ENCODE measurements at places on chromosomes 12 and 14.

DNA sequence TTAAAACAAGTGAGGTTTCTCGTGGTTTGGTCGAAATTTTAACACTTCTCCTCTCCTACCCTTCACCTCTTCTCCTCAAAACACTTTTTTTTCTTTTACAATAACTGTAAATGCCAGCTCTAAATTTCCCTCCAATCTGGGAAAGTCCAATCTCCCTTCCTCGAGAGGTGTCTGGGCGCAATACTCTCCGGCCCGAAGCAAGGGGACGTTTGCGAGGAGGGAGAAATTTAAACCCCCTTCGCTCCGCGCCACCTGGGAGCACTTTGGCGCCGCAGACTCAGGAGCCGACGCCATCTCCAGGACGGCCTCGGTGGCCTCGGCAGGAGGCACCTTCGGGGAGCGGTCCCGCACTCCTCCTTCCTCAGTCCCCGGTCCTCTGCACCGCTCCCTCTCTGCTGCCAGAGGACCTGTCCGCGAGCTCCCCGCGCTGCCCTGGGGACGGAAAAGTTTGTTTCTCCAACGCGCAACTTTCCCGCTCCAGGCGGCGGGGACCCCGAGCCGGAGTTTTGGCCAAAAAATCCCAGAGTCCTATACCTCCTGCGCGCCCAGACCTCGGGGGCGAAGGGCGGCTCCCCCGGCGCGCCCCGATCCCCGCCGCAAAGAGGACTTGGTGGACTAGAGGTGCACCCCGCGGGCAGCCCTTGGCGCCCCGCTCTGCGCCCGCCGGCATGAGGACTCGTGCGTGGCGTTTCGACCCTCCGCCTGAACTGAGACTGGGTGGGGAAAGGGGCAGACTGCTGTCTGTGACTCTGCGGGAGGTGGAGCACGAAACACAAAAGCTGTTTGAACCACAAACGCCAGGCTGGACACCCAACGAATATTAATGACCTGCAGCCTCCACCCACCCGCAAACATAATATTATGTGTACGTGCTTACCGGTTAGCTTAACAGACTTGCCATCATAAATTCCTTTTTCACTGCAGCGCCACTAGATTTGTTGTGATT, 95.2 kb upstream of the HMGA2 start:
- peak; percentile 43 for DNase-seq

- no peak for DNase-seq
Observed at GRCh38 chr12:106865683-106866082, 90.0 kb upstream of the TMEM263 start.

DNA sequence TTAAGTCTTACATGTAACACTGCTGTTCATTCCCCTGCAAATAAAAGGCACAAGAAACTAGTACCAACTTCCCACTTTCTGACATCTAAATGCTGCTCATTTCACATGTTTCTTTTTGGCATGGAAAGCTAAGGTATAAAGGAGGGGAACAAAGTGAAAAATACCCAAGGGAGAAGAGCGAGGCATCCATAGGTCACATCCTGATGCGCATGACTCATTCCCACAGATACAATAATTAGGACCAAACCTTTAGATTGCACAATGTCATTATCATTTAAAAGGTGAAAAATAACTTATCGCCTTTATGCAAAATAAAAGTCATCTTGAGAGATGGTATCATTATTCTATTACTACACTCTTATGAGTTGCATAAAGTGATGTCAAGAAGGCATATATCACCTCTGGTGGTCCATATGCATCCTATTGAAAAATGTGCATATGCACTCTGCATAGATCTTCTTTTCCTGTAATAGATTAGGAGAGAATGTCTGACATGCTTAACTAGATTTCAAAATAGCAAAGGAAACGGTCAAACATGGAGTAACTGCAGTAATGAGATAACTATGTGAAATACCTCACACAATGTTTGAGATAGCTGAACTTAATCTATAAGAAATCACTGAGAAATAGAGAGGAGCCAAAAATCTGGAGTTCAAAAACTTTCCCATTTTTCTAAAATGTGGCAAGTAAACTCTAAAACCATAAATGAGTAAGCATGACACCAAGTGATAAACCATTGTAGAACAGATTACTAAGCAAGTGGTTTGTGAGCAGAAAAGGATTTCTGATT, 382.5 kb upstream of the TMTC1 start:
- no peak for DNase-seq

DNA sequence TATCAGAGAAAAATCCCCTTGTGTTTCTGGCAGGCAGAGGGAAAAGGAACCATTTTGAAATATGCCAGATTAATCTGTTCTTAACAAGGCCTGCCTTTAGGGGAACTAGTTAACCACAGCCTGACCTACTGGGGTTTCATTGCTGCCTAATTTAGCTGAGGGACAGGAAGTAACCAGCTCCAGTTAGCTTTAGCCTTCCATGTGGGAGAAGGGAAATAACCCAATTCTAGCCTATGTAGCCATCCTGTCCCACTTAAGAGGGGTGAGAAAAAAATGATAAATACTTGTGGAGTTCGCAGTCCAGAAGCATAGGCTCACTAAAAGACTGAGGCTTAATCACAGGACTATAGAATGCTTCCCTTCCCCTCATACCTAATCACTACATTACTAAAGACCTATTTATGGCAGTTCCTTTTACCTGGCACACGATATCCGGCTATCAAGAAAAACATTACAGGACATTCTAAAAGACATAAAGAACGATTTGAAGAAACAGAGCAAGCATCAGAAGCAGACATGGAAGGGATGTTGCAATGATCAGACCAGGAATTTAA, 22.8 kb downstream of the COX8C start:
- no peak for DNase-seq

GRCh38 chr14:67411370-67411769, 595 bp downstream of the PLEK2 start:
- DNase-seq: no peak

DNA sequence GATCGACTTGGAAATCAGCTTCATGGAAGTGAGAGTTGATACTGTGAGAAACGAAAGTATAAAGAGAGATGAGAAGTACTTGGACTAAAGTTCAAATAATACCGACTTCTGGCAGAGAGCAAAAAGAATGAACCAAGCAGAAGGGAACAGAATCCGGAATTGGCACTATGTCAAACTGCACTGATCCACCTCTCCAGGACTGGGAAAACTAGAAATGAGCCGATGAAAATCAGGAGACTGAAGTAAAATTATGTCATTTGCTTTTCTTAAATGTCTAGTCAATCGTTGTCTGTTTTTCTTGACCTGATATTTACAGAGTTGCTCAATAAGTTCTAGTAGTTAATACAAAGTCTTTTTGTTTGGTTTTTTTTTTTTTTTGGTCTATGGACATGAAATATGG, 163.0 kb upstream of the FOXG1 start:
- DNase-seq: no peak

- DNase-seq: no peak
Observed at GRCh38 chr14:89325299-89325883, 91.6 kb downstream of the FOXN3 start.

DNA sequence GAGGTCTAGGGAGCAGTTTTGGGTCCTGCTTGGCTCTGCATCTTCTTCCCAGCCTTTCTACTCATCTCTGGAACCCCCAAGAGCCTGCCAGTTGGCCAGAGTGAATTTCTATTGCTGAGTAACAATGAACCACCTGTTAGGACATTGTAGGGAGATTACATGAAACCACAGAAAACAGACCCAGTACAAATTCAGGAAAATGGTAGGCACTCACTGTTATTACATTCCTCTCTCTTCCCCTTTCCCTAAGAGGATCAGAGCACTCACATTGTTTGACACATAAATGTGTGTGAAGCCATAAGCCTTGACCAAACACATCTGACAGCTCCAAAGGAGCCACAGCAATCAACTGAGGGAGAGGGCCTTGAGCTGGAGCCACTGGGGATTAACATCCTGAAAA, 216.1 kb downstream of the TMEM132D start:
- DNase-seq: no peak

DNA sequence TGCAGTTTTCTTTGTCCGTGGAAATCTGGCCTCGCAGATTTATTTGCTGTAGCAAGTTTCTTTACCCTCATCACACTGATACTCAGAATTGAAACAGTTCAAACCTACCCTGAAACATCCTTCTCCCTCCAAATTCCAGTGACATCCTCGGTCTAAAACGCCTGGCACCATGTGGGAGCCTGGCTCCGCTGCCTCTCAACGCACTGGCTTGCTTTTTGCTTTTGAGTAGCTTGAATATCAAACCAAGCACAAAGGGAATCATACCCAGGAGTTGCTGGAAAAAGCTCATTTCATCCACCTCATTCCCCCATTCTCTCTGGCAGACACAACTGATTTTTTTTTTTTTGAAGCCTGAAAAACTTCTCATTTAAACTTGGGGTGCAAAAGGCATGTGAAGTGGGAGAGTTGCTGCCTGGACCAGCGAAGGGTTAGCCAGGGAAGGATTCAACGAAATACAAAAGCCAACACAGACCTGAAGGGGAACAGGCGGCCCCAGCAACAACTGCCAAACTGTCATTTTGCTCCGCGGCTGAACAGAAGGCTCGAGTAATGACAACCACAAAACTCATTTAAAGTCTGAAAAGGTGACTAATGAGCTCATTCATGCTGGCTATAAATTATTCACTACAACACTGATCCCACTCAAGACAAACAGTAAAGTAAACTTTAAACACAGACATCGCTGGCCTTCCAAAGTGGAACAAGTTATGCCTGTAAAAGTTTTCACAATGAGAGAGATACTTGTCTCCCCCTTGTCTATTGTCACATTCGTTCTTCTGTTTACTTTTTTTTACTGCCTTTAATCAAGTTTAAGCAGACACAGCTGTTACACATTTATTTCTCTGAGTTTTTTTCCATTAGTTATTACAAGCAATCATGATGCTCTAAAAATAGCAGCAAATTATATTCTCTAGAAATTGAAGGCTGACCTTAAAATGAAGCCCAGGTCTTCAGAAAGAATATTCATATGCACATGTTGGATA, 12.5 kb upstream of the FOXN3 start:
- DNase-seq: no peak

GRCh38 chr12:106629797-106630659, 47.2 kb downstream of the RFX4 start:
- DNase-seq: peak; percentile 52

GRCh38 chr14:55062517-55063351, 11.3 kb downstream of the MAPK1IP1L start:
- no peak for DNase-seq

DNA sequence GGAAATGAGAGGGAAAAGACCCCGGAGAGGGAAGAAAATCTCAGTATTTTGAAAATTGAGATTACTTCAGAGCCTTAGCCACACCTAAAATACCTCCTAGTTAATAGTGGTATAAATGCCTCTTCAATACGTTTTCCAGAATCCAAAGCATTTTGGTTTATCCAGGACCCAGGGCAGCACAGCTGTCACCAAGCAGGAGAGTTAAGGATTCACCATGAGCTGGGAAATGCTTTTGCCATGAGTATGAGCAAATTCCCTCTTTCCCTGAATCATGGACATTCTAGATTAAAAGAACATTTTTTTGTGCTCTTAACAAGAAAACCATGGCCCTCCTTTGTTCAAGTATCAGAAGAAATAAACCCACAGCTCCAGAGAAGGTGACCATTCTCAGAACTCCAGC, 21.8 kb upstream of the RTRAF start:
- DNase-seq: no peak

GRCh38 chr14:23568600-23569331, 1.2 kb upstream of the AP1G2 start:
- DNase-seq: peak; percentile 22

- no peak for DNase-seq
Observed at GRCh38 chr12:122205053-122205925, 1.8 kb downstream of the B3GNT4 start.

DNA sequence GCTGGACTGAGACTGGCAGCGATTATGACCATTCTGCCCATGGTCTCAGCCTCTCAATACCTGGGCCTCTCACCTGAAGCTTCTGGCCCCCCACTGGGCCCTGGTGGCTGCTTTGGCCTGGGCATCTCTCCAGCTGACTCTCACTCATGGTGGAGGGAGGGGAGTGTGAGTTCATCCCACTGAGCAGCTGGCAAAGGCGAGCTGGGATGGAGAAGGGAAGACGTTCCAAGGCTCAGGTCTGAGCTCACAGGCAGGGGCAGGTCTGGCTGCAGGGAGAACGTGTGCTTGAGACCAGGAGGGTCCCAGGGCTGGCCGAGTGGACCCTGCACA, 103.5 kb downstream of the TMEM121 start:
- no peak for DNase-seq

- no peak for DNase-seq
Observed at GRCh38 chr14:58732387-58732786, 94.6 kb downstream of the DACT1 start.

DNA sequence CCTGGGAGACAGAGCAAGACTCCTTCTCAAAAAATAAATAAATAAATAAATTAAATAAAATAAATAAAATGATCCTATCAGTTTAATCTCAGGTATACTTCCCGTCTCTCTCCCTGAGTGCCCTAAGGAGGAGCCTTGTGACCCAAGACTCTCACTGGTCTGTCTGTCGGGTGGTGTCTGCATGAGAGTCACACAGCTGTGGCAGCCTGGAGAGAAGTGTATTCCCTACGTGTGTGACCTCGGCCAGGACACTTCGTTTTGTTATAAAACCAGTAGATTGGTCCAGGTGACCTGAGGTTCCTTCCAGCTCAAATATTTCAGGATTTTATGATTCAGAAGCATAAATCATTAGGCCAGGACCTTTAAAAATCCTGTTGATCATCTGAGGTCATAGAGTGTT, 4.8 kb downstream of the SYNE3 start:
- no peak for DNase-seq

DNA sequence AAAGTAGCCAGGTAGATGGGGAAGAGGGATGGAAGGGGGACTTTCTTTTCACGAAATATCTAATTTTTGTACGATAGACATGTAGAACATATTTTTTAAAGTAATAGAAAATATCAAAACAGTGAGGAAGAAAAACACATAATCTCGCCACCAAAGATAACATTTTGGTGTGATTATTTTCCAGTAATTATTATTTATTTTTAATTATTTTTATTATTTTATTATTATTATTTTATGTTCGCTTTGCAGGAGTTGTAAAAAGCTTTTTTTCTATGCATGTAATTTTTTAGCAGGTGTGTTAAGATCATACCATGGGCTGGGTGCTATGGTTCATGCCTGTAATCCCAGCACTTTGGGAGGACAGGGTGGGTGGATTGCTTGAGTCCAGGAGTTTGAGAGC, 85.6 kb upstream of the CCND2 start:
- DNase-seq: no peak

GRCh38 chr14:85438481-85438942, 91.4 kb upstream of the FLRT2 start:
- DNase-seq: no peak

DNA sequence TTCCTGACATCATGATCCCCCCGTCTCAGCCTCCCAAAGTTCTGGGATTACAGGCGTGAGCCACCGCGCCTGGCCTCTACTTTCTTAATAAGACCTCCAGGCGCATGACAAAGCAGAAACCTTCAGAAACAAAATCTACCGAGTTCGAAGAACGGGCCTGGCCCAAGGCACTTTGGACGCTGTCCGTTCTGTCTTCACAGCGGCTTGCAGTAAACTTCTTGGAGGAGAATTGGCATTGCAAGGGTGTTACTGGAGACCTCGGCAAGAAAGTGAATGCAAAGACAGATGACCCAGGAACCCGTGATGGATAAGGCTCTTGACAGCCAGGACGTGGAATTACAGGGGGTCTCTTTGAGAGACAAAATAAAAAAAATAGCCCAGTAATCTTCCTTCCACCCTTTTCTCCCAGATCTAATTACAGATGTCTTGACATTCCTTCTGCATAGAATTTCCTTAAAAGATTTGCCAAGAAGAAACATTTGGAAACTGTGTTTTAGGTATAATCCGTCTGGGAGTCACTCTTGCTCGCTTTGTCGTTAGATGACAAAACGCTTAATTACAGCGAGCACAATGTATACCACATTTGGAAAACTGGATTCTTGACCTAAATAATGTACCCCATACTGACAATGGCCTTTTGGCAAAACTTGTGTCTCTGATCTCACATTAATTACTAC, 83.2 kb upstream of the TBX3 start:
- DNase-seq: no peak
